ENCODE measurements at places on chromosomes 3 and 15. TPM values are rescaled to one million over a fixed set of nuclear protein-coding genes. Genes with fewer than 3 reads are reported as not detected.
A peak's percentile ranks its signal among the peaks of the same experiment; 100 is the strongest.

DNA sequence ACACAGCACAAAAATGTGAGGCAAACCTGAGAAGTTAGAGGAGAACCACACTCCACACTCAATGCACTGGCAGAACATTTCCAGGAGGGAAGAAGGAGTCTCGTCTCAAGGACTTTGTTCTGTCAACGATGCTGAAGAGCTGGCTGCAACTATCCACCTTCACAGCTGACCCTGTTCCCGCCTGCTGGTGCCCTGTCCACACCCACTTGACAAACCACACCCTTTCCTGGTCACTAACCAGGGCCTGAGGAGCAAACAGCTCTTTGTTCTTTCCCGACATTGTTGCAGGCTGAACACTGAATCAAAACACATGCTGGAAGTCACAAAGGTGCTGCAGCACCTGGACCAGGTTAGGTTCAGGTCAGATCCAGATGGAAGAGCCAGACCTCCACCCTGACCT lies 92.6 kb upstream of the ARRDC4 start:
- no peak for DNase-seq

DNA sequence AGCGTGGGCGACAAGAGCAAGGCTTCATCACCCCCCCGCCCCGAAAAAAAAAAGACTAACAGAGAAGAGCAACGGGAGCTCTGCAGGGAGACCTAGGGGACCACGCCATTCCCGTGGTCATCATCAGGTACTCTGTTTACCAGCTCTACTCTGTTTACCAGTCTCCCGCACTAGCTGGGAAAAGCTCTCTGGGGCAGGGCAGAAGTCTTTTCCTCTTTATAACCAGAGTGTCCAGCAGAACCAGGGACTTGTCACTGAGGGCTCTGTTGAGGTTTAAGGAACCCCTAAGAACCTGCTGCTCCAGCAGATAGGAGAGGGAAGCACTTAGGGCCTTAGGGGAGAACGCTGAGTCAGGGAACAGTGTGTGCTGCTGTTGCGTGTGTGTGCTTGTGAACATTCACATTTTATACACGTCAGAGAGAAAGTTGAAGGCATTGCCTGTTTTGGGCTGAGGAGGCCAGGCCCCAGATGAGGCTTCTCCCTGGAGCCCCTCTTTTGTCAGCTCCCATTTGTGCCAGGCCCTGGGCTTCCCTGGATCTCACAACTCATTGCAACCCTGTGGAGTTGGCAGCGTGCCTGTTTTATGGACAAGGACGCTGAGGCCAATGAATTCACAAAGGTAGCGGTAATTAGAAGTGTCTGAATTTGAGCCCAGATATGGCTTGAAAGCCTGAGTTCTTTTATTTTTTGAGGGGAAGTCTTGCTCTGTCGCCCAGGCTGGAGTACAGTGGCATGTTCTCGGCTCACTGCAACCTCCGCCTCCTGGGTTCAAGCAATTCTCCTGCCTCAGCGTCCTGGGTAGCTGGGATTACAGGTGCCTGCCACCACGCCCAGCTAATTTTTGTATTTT lies 24.2 kb upstream of the ERICH6 start:
- DNase-seq, result no peak

- DNase-seq, result no peak
Measured at GRCh38 chr15:62739507-62739906, 303.0 kb upstream of the TPM1 start.

Gene ACAA1
- total RNA-seq, result 27.6 TPM

Gene RNF123
- 132 TPM for total RNA-seq

DNA sequence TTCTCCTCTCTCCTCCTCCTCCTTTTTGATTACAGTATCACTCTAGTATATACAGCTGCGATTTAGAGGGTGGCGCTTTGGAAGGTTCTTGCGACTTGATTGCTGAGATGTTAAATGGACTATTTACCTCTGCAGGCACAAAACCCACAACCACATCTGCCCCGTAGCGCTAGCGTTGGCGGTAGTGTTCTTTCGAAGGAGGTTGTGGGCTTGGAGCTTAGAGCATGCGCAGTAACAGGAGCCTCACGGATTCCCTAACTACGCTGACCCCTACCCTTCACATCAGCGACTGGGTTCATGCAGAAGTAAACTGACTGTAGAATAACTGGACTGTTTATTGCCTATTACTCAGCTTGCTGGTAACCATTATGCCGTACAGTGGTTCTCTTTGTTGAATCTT lies 58.0 kb downstream of the CGGBP1 start:
- DNase-seq, result no peak

- peak; percentile 23 for DNase-seq
Measured at GRCh38 chr15:95840004-95840403, 490.5 kb upstream of the NR2F2 start.

Gene GOLGA6L22
- total RNA-seq, result not detected

Gene PPM1M
- total RNA-seq, result 3.3 TPM

- no peak for DNase-seq
Measured at GRCh38 chr3:59925946-59926345, 876.1 kb upstream of the CFAP20DC start.

- no peak for DNase-seq
Measured at GRCh38 chr3:79968418-79968817, 200.6 kb upstream of the ROBO1 start.

DNA sequence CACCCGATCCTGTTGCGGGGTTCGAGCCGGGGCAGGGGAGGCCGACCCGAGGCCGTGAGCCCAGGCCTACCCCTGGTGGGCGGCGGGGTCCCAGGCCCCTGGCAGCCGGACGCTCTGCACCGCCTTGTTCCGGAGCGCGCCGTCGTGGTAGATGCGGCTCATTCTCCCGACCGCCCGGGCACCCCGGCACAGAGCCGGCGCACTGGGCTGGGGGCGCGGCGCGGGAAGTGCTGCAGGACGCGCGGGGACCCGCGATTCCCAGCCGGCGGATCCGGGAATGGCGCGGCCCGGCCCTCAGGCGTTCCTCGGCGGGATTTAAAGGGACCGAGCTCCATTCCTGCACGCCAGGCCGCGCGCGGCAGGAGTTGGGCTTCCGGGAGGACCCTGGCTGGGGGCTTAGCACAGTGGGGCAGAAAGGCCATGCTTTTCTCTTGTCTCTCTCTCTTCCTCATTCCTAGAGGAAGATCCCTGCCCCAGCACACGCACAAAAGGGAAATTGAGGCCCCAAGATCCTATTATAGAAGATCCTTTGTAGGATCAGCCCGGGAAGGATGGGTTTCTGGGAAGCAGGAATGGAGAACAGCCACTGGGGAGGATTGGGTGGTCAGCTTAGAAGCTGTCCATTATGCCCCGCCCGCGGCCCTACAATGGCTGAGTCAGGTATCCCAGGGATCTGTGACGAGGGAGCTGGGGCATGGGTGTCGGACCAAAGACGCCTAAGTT lies at the start of gene ARPIN:
Gene ARPIN (minus strand): TSS at position 279 of the 723 bp plus-strand sequence. CDS start 117 bp downstream, at position 162.
- DNase-seq, result no peak

GRCh38 chr3:183392186-183393034 lies 36.0 kb downstream of the MCF2L2 start:
- peak; percentile 37 for DNase-seq

DNA sequence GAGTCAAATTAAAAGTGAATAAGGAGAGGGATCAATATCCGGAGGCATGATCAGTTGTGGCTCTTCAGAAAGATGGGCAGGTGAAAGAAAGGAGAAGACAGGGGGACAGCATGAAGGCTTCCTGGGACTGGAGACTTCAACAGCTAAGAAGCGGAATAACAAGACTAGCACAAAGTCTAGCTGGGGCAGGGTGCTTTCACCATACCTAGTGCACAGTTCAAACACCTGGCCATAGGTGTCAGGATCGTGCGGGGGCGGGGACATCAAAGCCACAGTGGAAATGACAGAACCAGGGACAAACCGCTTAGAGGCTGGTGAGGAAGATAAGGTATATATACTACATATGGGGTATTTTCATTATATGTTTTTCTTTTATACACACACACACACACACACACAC lies 66.2 kb upstream of the FOXP1 start:
- no peak for DNase-seq

GRCh38 chr15:44130778-44131177 lies 64.3 kb downstream of the FRMD5 start:
- no peak for DNase-seq

- no peak for DNase-seq
Measured at GRCh38 chr3:155244699-155245098, 48.8 kb downstream of the STRIT1 start.

Gene CFAP92
- total RNA-seq, result not detected

GRCh38 chr3:130761730-130762311 lies 15.2 kb upstream of the PIK3R4 start:
- no peak for DNase-seq

Gene SAMMSON
- total RNA-seq, result not detected

DNA sequence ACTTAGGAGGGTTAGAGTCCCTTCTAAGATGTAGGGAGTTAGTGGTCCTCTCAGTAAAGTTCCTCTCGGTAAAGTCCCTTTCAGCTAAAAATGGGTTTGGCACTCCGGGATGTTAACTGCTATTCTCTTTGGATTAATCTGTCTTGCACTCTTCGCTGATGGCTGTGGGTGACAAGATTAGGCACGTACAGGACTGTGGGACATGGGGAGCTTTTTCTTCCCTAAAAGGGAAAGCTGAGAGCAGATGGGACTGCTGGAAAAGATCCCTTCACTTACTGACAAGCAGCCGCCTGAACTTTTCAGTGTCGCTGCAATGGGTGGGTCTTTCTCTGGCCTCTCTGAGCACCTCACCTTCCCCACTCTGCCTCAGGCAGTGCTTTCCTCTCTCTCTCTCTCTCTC lies 16.4 kb upstream of the HHATL start:
- DNase-seq, result peak; percentile 5

- no peak for DNase-seq
Measured at GRCh38 chr15:91704343-91704742, 149.2 kb upstream of the SLCO3A1 start.

DNA sequence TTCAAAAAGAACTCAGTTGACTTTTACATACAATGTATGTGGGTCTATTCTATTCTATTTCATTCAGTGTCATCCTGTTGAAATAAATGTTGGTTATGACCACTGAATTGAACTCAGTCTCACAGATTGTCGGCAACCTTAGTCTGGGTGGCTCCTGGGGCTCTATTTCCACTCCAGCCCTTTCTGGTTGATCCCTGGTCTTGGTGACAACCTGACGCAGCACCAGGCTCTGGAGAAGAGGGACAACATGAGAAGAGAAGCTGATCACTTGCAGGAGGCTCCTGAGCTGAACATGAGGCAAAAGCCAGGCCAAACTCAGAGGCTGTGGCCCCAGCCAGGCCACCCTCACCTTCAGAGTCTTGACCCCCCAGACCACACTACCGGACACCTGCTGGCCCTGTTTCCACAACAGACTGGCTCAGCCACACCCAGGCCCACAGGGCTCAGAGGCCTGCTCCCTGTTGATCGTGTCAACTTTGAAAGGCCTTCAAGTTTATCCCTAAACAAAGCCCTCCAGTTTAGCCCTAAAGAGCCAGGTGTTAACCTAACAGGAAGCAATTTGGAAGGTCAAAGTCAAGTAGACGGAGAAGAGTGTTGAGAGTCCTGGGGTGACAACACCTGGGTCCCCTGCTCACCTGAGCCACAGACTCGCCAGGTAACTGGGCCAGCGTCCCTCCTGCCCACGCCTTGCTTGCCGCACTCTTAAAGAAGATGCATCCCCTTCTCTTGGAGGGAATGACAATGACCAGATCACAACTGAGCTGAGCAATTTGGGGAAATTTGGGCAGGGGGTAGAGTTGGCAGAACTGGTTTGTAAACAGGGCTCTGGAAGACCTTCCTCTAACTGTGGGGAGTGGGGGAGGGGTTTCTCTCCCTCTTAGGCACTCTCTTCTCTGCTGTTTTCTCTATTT lies 15.4 kb upstream of the MUC20 start:
- DNase-seq, result no peak

DNA sequence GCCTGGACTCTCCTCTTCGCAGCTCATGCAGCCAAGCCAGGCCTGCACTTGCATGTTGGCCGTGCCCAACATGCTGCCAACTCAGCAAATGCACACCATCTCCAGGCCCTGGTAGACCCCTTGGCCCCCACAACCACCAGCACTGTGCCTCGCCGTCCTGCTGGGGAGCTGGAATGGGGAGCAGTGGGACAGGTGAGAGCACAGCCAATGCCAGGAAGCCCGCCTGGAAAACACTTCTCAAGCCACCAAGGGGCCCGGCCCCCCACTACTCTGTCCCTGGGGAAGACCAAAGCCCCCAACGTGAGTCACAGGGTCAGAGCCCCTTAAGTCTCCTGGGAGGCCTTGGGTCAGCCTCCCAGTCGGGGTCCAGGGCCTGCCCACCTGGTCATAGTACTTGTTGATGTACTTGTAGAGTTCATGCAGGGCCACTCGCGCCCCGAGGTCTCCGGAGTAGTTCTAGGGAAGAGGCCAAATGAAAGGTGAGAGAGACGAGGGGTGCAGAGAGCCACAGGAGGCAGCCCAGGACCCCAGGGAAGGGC lies 24.5 kb downstream of the PLXNB1 start:
- no peak for DNase-seq

DNA sequence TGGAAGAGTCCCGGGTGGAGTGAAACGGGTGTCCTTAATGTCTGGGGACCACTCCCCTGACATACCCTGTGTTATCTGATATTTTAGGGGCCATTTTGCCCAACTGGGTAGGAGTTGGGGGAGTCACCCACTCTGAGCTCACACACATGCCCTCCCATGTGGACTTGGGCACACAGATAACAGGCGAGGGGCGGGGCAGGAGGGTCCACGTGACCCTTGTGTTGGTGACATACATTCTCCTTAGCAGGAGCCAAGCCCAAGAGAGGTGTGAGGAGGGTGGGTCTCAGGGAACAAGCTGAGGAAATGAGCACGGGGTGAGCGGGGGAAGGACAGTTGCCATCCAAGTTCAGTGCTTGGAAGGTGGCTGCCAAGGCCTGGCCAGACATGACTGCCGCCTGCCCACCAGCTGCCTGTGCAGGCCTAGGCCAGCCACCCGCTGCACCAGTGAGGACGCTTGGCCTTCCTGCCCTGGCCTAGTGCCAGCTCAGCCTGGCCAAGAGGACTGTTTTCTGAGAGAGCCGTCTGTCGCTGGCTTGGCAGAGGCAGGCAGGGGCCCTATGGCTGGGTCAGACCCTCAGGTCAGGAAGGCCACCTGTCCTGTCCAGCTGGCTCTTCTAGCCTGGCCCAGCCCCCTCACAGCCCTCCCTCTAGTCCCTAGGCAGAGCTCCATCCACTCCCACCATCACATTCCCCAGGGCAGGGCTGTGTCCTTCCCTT lies 31.3 kb upstream of the TMEM115 start:
- peak; percentile 31 for DNase-seq

GRCh38 chr15:28997791-28998190 lies 112.0 kb downstream of the APBA2 start:
- no peak for DNase-seq

DNA sequence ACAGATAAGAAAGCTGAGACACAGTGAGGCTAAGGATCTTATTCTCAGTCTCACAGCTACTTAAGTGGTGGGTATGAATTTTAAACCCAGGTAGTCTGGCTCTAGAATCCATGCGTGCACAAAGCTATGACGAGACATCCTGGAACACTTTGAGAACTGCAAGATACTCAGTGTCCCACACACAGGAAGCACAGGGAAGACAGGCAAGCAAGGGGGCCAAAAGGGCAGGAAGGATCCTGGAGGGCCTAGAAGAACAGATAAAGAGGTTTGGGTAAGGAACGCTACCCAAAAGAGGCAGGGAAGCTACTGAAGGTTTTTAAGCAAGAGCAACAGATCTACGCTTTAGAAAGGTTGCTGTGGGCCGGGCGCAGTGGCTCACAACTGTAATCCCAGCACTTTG lies 99.1 kb upstream of the HES1 start:
- DNase-seq, result no peak

Measured in gastrocnemius medialis (tissue), 4 donors.